Stimulated activated CD8-positive, alpha-beta memory T cell treated with anti-CD3 and anti-CD28 coated beads, Interleukin-4, amount 100 ng/mL, for 48 hours (primary cell): ENCODE measurements at places on chromosomes 7 and 10.
A peak's percentile ranks its signal among the peaks of the same experiment; 100 is the strongest.

- DNase-seq, result peak; percentile 54
These were observed 183.7 kb upstream of the KLF14 start for GRCh38 chr7:130917669-130918128.

DNA sequence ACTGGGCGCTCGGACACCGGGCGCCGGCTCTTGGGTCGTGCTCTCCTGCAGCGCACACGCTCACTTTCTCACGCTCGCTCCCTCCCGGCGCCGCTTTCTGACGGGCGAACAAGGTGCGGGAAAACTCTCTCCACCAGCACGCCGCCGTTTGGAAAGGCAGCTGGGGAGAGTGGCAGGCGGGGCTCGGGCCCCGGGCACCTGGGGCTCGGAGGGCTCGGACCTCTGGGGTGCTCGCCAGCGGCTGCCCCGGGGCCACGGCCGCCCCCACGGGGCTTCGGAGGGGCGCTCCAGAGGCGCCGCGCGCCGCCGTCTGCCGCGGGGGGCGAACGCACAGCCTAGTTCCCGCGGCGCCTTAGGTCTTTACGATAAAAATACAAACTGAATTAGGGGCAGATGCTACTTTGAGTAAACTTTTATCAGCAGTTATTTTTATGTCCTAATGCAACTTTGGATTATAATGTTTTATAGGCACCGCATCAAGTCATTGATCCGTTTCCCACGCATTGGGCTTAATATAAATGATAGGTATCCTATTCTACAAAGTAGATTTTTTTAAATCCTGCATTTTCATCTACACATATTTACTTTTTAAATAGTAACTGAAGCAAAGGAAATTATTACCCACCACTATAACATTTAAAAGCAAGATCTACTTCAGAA is 535 bp upstream of the EPC1 start:
- no peak for DNase-seq

GRCh38 chr7:137657476-137658189 is 189.1 kb downstream of the DGKI start:
- DNase-seq, result no peak

GRCh38 chr10:88744002-88744401 is 15.8 kb upstream of the LIPN start:
- no peak for DNase-seq

DNA sequence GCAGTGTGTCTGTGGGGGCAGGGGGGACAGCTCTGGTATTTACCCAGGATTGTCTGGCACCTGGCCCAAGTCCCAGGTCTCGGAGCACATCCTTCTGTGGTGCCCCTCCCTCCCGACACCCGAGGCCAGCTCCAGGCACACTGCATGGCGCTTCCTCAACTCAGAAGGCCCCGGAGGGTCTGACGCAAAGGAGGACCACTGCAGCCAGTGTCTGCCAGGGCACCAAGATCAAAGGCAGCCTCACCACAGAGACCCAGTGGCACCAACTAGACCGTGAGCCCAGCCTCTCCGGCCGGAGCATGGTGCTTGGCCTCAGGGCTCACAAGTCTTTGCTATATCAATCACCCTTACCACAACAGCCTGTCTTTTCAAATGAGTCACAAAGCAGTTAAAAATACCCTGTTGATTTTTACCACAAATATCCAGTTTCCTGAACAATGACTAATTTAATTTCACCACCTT is 99.3 kb upstream of the DDC start:
- peak; percentile 47 for DNase-seq

DNA sequence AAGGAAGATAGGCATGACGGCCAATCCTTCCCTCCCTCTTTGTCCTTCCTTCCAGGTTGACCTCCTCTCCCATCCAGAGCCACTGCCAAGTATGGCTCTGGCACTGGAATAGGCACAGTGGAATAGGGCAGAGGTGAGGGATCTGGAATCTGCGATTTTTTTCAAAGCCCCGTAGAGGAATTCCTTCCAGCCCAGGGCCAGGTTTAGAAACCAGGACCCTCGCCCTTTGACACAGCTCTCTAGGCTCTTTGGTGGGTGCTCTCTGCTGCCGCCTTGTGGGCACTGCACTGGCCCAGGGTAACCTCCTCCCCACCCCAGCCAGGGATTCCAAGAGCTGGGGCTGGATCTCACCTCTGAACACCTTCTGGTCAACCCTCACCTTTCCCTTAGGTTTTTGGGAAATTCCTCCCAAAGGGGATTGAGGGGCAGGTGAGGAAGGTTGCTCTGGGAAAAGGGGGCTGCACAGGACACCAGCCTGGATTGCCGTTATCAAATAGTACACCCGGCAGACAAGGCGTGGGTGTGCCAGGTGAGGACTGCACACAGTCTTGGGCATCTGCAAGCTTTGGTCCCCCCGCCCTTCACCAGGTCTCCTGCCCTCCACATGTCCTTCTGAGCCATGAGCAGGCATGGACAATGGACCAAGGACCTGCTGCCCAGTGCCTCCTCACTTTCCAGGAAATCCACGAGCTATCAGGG is 22.8 kb downstream of the C10orf105 start:
- DNase-seq, result peak; percentile 85

DNA sequence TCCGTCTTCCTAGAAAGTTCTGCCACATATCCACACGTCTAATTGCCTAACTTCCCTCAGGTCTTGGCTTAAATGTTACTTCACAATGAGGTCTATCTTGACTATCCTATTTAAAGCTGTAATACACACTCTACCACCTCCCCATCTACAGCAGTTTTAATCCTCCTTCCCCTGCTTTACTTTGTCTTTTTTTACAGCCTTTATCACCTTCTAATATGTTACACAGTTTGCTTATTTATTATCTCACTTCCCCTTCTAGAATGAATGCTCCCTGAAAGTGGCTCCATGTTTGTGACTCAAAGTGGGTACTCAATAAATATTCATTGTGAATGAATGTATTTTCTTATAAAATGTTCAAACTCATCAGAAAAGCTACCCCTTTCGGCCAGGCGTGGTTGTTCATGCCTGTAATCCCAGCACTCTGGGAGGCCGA is 13.6 kb upstream of the MICU1 start:
- DNase-seq, result no peak

DNA sequence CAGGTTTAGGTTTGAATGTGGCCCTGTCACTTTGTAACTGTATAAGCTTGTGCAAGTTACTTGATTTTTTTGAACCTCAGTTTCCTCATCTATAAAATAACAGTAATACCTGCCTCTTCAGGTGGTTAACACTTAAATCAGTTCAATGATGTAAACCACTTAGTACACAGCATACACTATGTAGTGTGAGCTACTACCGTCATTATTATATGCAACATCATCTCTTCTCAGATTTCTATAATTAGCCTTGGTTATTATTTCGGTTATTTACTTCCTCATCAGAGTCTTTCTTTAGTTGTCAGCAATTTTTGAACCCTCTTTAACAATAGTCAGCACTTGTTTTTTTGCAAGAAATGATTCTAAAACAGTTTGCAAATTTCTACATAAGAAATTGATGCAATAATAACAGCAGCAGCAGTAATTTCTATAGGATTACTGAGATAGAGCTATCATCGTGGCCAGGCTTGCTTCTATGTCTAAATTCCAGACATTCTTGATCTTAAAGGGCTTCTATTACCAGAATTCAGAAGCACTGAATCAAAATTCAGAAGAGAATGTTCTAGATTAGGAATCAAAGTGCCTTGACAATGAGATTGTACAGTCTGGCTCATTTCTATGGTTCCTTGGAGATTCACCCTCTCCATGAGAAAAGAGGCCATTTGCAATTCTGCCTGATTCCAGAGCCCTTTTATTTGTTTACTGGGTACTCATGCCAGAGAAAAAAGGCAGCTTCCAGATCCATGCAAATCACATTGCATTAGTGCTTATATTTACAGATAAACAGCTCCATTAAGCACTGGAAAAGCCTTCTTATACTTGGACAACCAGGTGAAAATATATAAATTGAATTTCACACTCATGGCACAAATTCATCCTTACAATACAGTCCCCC is 25.0 kb upstream of the WDR11 start:
- no peak for DNase-seq

DNA sequence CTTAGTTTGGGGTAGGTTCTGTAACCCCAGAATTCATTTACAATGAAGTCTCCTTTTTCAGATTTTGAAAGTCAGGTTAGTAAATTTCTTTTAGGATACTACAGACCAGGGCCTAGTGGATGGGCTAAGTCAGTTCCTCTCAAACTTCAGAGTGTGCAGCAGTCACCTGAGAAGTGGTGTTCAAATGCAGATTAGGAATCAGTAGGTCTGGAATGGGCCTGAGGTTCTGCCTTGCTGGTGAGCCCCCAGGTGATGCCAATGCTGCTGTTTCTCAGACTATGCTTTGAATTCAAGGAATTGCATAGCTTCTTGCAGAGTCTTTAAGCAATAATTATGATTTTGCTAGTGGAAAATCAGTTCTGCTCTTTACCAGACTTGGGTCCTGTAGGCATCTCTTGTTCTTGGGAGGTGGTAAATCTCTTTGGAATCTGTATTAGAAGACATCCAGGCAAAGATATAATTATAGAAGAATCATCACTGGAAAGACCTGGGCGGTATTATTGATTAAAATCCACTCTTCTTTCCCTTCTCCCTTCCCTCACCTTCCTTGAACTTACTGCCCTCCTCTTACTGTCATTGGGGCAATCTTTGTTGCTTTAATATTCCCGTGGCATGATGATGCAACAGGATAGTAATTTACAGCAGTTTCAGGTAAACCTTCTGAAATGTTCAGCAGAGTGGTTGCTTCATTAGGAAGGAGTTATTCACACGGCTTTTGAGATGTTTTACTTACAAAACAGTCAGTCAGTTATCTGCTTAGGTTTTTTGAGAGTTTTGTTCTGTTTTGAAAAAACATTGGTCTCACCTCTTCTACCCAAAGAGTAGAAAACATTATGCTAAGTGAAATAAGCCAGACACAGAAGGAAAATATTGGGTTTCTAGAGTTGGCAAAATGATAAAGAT is 87.2 kb downstream of the NRF1 start:
- no peak for DNase-seq

DNA sequence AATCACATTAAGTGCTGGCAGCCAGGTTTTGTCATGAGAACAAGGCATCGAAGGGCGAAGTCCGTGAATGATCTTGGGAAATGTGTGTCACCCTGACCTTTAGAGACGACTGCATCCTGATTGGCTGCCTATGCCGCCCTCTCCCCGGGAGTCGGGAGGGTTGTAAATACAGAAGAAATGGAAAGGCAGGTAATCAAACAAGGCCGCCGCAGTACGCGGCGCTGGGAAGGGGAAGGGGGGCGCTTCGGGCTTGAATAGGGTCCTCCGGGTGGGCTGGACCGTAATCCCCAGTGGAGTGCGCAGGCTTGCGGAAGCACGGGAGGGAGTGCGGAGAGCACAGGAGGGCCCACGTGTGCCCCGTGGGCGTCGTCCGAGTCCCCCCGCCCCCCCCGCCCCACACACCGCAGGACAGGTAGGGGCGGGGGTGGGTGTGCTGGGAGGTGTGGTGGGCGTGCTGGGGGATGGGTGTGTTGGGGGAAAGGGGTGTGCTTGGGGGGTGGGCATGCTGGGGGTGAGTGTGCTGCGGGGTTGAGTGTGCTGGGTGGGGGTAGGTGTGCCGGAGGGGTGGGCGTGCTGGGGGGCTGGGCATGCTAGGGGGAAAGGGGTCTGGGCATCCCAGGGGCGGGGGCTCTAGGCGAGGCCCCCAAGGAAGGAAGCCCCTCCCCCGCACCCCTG is 169.4 kb downstream of the ARHGAP12 start:
- peak; percentile 73 for DNase-seq

- DNase-seq, result no peak
These were observed 113.7 kb upstream of the PDLIM1 start for GRCh38 chr10:95404462-95404858.

DNA sequence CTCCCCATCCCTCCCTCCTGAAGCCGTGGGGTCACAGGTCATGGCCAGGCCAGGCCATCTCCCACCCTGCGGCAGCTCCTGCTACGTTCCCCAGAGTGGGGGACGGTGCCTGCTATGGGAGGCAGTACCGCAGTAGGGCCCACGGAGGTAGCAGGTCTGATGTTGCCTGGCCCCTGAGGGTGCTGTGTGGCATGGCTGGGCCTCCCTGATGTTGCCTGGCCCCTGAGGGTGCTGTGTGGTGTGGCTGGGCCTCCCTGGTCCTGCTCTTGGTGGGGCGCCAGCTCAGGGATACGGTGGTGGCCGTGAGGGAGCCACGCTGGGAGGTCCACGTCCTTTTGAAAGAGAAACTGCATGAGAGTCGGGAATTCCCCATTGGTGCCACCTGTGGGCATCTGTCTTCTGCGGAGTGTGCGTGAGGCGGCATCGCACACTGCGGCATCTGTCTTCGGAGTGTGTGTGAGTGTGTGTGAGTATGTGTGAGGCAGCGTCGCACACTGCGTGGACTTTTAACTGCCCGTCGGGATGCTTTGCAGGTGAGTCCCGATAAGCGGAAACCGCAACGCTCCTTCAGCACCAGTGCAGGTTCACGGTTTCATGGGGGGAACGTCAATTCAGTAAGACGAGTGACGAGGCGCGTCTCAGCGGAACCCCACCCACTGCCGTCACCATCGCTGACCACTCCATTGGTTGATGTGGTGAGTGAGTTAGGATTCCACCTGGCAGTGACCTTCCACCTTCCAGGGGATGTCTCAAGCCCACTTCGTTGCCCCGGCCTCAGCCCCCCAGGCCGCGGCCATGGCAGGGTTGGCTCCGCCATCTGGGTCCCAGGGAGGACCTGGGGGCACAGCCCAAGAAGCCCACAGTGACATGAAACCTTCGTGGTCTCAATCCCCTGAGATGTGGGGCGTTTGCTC is 51.2 kb upstream of the CFAP46 start:
- DNase-seq, result no peak

DNA sequence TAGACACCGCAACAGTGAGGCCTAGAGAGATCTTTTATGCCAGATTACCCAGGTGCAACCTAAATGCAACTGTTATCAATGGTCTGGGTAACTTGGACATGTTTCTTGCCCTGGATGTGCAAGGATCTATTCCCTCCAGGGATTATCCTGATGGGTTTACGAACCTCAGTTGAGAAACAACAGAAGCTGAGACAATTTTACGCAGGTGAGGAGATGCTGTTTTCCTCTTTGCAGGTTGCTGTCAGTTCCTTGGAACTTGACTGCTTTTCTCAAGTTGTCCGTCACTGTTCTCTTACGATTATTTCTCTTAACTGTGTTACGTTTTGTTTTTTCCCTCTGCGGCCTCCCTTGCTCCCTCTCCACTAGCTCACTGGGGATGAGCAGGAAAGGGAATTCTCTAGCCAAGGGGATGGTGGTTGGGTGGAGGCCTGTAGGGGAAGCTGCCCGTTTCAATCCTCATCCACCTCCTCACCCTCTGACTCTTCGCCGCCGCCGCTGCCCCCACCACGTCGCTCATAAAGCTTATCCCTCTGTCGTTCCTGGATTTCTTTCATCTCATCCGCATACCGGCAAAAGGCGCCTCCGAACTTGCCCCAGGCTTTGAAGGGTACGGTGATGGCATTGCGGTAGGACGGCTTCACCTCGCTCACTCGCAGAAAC is 1.2 kb downstream of the PURB start:
- no peak for DNase-seq

DNA sequence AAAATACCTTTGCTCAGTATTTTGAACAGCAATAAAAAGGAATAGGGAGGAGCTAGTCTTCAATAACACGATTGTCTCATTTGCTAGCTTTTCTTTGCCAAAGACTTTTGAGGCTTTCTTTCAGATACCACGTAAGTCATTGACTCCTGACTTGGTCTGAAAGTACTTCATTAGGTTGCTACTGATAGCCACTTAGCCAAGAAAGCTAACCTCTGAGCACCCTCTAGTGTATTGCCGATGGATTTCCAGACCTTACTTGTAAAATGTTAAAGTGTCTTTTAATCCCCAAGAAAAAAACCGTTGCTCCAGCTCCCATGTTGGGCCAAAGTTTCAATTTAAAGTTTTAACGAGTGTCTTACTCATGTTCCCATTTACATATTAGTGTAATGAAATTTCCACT is 63.4 kb upstream of the STRIP2 start:
- no peak for DNase-seq
